ENCODE measurements at places on chromosomes 4 and X. TPM values are rescaled to one million over a fixed set of nuclear protein-coding genes. Genes with fewer than 3 reads are reported as not detected.

Gene EPGN
- not detected for total RNA-seq

Gene CT47C1
- not detected for total RNA-seq

Gene CLDN24
- not detected for total RNA-seq

Gene EGFL6
- 0.31 TPM for total RNA-seq

Gene TCP11X1
- total RNA-seq = not detected

Gene ADAM29
- 0.63 TPM for total RNA-seq

Gene SMIM10L2A
- 9.7 TPM for total RNA-seq

Gene H2BW2
- total RNA-seq = not detected

Gene ZNF141
- total RNA-seq = 85.4 TPM

Gene XAGE1A
- total RNA-seq = not detected
